ENCODE measurements at places on chromosomes 4 and X.
A peak's percentile ranks its signal among the peaks of the same experiment; 100 is the strongest.

- DNase-seq: no peak
Measured at GRCh38 chrX:22025751-22026150, 6.4 kb upstream of the PHEX start.

DNA sequence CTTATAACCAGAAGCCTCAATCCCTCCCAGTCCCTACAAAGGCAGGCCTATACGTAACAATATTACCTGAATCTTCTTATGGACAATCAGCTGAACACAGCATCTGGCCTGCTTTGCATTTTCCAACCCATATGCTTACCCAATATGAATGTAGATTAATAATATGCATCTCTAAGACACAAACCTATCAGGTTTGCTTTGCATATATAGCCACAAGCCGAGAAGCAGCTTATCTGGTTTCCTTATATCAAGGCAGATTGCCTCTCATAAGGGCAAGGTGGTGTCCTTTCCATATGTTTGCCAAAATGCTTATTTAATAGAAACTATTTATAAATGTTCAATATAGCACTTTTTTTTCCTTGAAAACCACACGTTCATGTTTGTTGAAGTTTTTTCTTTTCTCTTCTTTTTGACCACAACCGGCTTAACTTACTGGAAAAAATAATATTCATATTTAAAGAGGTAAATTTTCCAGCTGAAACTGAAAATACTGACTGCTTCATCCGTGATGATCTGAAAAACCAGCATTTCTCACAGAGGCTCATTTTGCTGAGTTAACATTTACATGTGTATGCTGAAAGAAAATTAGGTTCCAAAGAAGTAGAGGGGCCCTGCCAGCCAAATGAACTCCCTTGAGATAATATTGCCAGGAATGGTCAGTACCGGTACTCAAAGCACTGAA, 3.8 kb downstream of the IL21 start:
- DNase-seq: no peak

- no peak for DNase-seq
Measured at GRCh38 chr4:161010227-161010626, 1153.6 kb downstream of the FSTL5 start.

GRCh38 chr4:7328913-7329638, 105.7 kb downstream of the PSAPL1 start:
- DNase-seq: no peak

DNA sequence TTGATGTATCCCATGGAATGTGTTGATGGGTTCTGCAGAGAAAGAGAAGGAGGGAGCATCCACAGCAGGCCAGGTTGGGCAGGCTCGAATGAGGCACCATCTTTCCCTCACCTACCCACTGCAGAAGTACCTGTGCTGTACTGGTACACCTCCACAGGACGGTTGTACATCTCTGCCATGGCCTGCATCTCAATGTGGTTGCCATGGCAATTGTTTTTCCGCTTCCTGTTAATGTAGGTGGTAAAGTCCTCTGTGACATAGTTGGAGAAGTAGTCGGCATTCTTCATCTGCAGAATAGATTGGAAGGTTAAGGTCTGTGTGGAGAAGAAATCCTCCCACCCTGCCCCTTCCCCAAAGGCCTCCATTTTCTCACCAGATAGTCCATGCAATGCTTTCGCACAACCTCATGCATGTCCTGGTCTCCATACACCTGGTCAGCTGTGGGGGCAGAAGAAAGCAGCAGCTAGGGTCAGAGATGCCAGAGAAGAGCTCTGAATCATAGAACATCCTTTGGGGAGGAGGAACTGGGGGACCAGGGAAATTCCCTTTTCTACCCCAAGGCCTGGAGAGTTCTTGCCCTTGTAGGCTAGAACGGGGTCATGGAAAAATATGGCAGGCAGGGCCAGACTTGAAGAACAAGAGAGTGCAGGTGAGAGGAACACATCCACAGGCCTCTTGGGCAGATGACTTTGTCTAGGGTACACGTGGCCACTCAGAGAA, 15.9 kb upstream of the PIM2 start:
- no peak for DNase-seq

GRCh38 chrX:11611965-11612364, 53.8 kb downstream of the ARHGAP6 start:
- peak; percentile 56 for DNase-seq

DNA sequence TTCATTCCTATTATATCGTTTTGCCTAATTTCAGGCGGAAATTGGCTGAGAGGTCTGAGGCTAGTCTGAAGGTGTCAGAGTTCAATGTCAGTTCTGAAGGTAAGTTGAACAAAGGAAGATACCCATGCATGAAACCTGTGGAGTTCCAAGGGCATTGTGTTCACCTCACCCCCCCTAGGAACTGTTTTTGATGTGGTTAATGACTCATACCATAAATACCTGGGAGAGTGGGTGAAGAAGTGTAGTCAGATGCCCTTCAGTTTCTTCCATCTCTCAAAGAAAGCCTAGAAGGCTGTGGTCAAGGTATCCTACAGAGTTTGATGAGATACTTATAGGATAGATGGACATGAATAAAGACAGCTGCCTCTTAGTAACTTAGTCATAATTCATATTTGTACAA, 2.7 kb downstream of the UTP14A start:
- DNase-seq: no peak

DNA sequence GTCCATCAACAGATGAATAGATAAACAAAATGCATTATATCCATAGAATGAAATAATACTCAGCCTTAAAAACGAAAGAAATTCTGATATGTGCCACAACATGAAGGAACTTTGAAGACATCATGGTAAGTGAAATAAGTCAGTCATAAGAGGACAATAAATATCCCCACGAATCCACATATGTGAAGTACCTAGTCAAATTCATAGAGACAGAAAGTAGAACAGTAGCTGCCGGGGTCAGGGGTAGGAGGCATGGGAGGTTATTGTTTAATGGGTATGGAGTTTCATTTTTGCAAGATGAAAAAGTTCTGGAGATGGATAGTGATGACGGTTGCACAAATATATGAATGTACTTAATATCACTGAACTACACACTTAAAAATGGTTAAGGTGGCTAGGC, 151.6 kb upstream of the MAP3K15 start:
- no peak for DNase-seq

GRCh38 chr4:84100071-84100470, 399.0 kb downstream of the NKX6-1 start:
- no peak for DNase-seq
